ENCODE measurements at places on chromosomes 3 and 15.

- DNase-seq = no peak
Measured at GRCh38 chr3:10666621-10667020, 149.4 kb upstream of the SLC6A11 start.

- no peak for DNase-seq
Measured at GRCh38 chr15:94205366-94205765, 26.0 kb upstream of the MCTP2 start.

DNA sequence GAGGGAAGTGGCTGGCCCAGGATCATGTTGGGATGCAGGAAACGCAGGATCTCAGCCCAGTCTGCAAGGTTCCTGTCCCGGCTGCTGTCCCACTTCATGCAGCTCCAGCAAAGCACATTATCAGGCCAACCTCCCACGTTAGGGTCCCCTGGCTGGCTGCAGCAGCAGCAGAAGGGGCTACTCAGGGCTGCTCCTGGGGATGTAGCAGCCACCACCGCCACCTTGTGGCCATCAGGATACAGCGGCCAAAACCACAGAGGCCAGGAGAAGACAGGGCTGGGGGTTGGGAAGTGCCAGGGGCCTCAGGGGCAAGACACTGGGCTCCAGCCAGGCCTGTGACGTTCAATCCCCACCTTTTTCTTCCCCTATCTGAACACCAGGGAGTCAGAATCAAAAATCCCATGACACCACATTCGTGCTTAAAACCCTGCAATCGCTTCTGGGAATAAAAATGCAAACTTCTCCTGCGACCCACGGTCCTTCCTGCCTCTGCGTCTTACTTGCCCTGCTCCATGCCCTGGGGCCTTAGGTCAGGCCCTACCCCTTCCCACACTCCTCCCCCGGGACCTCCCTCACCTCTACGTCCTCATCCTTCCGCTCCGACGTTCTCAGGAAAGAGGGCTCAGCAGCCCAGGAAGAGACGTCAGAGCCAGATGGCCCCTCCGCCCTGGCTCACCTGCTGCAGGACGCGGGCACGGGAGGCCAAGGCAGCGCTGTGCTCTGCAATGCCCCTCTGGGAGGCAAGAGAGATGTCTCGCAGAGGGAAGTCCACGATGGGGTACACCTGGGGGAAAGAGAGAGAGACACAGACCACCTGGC is 21.5 kb downstream of the SSUH2 start:
- peak; percentile 79 for DNase-seq

- no peak for DNase-seq
Measured at GRCh38 chr15:70266412-70267121, 168.8 kb upstream of the TLE3 start.

DNA sequence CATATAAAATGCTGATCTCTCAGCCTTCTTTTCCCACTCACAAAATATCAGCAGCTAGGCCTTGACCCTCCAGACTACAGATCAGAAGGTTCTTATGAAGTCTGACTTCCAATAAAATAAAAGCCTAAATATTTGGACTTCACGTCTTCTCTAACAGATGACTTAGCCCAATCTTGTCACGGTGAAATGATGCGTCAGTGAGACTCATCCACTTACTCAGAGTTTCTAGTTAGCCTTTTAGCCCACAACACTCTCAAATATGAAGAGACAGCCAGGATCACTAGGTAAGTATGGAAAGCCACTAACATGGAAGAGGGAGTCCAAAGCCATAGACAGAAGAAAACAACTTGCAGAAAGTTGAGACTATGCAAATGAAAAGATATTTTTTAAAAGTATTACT is 601.2 kb downstream of the PYDC2 start:
- DNase-seq = no peak

DNA sequence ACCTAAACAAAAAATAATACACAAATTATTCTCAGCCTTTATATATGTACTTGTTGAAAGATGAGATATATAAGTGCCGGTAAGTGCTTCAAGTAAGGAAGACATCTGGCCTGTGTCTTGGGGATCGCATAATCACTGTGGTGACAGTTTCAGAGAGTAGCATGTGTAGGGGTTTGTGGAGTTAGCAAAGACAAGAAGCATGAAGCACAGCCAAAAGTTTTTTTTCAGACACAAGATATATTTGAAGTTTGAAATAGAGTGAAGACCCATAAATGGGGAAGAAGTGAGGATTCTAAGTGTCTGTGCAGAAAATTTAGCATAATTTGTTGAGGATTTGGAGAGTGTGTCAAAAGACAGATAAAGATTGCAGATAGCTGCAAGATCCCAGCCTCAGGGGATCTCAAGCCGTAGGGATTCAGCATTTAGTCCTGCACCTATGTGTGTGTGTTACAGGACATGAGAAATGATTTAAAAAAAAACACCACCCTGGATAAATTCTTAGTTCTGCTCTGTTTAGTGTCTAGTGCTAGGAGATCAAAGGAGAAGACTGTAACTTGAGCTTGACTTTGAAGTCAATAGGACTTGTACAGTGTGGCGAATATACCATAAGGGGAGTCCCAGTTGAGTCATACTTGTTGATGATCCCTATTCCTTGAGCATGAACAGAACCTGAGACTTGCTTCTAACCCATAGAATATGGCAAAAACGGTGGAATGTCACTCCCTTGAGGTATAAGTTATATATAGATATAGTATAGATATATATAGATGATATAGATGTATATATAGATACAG is 123.9 kb upstream of the GRM7 start:
- no peak for DNase-seq

- DNase-seq = no peak
Measured at GRCh38 chr15:39427705-39428104, 153.2 kb upstream of the THBS1 start.

DNA sequence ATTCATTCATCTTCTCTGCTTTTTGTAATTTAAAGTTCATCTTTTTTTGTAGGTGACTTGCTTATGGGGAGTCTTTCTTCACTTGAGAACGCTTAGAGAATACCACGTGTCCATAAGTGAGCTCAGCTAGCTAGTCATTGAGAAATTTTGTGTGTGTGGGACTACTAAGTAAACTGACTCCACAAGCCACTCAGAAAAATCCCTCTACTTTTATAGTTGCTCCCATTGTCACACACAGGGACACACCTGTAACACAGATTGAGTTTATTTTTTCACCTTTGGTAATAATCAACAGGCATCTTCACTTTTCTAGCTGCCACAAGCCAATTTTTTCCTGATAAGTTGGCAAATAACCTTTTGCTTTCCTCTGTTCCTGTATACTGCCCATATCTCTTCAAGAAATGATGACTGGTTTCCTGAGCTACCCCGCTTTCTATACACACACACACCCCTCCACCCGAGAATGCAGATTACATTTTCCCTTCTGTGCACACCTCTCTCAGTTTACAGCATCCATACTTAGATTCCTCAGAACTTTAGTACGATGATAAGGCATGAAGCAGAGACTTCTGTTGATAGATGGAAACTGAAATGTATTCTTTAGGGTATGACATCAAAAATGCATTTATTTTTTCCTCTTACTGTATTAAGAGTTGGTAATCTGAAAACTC is 4.6 kb downstream of the TSC22D2 start:
- no peak for DNase-seq

DNA sequence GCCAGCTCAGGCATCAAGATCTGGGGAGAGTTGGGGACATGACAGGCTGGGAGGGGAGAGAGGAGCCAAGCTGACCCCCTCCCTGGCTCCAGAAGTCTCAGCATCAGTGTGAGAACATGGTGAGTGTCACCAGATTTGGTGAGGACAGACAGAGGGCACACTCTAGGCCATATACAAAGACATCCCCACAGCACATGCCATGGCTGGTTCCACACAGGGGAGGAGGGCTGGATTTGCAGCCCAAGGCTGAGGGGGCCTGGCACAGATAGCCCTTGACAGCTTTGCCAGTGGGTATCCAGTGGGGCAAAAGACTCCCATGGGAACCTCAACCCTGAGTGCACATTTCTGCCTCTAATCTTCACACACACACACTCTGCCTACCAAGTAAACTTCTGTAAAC is 10.1 kb upstream of the ANKRD63 start:
- DNase-seq = no peak

- no peak for DNase-seq
Measured at GRCh38 chr15:46366360-46367007, 731.7 kb downstream of the SQOR start.

GRCh38 chr3:50494126-50494525 is 9.3 kb downstream of the CACNA2D2 start:
- no peak for DNase-seq

DNA sequence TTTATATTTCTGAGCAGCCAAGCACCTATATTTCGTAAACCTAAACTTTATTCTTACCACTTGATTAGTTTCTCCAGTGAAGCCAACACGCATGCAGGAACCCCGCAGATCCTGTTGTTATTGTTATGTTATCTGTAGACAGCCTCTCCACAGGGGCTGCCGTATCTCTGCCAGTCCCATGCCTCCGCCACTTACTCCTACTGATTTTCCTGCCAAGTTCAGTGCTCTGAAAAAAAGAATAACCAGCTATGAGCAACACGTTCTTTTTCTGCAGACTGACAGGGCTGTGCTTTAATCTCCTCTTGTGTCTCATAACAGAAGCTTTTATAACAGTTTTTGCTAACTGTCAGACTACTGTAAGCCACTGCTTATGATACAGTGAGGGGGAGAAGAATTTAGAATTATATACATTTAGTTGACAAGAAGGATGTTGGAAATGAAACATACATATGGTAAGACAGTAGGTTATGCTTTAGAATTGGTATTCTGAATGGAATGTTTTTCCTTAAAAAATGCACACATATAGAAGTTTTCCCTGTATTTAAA is 347.4 kb downstream of the SI start:
- DNase-seq = no peak

DNA sequence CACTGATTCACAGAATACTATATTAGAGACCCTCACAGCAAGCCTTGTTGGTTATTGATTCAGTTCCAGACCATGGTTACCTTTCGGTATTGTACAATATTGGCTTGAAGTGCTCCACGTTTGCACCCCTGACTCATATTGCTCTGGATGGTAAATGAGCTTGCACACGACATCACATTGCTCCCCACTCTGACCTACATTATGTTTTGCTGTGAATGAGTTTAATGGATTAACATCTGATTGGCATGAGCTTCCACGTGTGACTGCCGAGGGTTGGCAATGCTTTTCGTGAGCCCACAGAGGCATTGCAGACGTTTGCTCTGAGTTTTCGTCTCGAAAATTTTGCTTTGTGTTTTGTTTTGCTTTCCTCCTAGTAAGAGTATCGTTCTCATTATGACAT is 225.8 kb upstream of the ICE2 start:
- DNase-seq = no peak

DNA sequence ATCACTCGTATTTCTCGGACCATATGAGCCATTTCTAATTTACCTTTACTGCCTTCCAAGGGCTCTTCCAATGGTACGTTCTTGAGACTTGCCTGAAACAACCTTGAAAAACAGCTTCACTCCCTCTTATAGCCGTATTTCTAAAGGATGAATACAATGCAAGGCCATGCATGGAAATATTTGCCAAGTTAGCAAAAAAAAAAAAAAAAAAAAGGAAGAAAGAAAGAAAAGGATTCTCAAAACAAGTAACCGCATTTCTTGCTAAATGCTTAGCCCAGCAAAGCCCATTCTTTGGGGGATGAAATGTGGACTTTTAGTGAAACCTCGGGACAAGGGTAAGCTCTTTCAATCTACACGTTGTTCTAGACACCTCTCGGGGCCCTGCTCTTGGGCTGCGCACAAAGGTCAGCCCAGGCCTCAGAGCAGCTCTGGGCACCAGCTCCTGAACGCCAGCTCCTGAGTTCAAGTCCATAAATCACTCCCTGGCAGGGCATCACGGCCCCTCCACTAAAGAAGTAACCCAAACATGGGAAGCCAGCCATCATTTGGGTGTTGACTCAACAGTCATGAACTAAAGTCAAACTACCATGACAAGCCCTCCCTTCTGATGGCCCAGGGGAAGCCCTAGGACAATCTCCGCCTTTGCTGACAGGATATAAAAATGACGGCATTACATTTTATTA is 132.7 kb downstream of the ADAMTS17 start:
- no peak for DNase-seq

- DNase-seq = no peak
Measured at GRCh38 chr3:24389108-24390090, 105.3 kb downstream of the THRB start.

DNA sequence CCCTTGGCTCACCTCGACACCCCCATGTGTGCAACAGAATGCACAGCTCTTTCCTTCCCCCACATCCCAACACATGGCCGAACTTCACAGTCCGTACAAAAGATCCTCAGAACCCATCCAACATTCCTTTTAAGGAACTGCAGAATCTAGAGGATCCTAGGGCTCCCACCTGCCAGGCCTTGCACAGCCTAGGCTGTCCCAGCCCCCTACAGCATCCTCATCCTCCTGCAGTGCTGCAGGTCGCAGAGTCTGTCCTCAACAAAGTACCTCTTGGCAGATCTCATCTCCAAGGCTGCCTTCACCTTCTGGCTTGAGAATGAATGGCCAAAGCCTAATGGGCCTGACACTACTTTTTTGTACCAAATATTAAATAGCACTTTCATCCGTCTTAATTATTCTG is 19.8 kb downstream of the PRR23E start:
- DNase-seq = no peak

DNA sequence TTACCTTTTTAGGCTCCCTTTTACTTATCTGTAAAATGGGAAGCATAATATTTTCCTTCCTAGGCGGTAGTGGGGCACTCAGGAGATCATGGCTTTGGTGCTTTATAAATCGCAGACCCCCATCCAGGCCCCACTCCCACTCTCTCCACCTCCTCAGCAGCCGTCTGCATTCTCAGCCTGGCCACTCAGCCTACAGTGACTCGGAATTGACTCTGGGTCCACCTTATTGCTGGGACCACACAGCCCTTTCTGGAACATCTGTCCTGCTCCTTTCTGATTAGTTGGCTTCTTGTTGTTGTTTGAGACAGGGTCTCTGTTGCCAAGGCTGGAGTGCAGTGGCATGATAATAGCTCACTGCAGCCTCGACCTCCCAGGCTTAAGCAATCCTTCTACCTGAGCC is 76.5 kb downstream of the RPLP1 start:
- DNase-seq = no peak

DNA sequence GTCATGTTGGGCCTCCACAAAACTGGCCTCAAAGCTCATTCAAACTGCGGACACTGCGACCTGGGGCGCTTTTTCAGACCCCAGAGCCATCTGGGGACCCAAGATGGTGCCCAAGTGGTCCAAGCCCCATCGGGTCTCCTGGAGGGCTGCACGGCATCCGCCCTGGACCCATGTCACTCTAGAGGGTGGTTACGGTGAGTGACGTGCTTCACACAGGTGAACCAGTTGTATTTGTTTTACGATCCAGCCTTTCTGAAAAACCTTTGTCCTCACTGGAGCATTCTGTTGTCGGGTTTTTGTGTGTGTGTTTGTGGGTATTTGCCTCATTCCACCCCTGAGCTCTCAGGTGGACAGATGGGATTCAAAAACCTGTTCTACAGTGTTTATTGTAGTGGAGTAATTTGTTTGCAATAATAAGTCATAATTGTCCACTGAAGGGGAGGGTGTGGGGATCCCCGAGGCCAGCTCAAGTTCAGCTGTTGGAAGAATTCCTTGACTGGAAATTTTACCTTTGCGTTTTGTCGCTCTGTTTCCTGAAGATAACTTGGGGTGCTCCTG is 1.9 kb downstream of the SLC51A start:
- DNase-seq = no peak

All from GM12891 (cell line).